ENCODE measurements at places on chromosomes 5 and 9.

- DNase-seq, result no peak
Measured at GRCh38 chr5:75051217-75051751, 1.1 kb downstream of the GCNT4 start.

DNA sequence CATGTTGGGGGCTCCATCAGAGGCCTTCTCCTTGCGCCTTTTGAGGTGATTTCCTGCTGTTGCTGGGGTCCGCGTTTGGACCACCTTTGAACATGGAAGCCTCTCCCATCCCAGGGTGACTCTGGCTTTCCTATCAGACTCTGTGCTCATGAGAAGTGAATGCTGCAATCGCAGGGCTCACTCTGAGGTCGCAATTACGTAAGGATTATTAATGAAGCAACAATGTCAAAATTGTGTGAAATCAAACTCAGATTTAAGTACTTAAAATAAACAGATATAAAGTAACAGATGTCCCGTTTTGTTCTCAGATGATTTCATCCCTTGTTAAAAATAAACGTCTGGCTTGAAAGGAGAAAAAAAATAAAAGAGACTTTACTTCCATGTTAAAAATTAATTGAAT lies 634.2 kb downstream of the BNC2 start:
- DNase-seq, result no peak

DNA sequence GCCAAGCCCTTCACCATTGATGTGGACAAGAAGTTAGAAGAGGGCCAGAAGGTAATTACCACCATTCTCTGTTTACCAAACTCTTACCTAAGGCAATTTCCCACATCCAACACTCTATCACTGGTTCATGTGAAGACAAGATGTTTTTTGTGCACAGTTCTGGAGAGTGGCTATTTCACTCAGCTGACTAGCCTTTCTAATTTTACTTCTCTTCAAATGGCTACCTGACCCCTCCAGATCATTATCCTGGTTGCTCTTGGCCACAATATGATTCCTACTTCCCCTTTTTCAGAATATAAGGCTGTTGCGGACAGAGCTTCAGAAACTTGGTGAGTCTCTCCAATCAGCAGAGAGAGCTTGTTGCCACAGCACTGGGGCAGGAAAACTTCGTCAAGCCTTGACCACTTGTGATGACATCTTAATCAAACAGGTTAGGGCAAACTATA lies 7.1 kb downstream of the KIF20A start:
- no peak for DNase-seq

DNA sequence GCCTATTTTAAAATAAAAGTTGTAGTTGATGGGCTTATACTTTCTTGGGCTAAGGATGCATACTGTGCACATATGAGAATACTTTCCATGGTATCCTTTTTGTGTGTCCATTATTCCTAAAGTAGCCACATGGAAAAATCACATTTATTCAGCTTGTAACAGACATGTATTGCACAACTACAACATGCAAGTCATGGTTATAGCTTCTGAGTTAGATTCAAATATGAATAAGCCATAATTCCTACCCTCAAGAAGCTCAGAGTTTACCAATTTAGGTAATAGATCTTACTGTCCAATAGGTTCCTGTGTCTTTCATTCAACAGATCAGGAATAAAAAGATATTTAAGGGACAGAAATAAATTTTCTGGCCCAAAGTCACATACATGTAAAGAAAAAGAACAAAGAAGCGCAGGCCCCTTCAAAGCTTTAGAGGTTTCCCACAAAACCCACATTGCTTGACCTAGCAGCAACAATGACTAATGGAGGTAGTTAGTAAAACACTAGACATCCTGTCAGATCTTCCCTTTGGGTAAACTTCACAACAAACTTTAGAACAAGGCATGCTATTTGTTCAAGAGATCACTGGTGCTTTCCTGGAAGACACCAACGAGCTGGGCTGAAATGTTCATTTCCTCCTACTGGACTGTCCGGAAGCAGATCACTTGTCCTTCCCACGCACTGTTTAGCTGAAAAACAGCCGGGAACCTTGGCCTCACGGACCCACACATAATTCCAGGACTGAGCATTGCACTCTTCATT lies 78.4 kb upstream of the ITGA1 start:
- no peak for DNase-seq

DNA sequence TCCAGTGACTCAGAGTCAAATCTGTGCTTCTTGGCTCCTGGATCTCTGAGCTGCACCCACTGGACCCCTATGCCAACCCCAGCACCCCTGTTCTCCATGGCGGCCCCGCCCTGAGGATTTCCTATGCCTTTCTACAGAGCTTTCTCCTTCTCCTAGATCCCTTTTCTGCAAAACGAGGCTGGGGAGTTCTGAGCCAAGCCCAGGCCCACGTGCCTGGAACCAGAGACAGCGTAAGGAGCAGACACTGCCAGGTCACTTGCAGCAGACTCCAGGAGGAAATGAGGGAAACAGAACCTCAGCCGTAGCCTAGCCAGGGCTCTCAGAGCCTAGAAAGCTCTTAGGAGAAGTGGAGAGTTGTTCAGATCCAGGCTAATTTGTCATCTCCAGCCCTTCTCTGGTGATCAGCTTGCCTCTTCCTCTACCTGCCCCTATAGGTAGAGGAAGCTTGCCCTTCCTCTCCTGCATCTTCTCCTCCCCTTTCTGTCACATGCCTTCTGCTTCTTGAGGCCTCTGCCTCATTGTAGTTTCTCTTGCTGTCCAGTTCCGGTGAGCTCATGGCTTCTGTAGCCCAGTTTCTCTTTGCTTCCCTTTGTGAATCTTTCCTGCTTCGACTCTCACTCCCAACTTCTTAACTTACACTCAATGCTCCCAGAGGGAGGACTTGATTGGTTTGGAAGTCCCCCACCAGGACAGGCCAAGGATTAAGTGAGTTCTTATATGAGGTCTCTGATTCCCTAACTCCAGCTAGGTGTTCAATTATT lies 163.4 kb downstream of the RGS3 start:
- DNase-seq, result no peak

All from D721Med (cell line).